CD4-positive, alpha-beta memory T cell (primary cell): ENCODE measurements at places on chromosomes 4 and X.
A peak's percentile ranks its signal among the peaks of the same experiment; 100 is the strongest.

DNA sequence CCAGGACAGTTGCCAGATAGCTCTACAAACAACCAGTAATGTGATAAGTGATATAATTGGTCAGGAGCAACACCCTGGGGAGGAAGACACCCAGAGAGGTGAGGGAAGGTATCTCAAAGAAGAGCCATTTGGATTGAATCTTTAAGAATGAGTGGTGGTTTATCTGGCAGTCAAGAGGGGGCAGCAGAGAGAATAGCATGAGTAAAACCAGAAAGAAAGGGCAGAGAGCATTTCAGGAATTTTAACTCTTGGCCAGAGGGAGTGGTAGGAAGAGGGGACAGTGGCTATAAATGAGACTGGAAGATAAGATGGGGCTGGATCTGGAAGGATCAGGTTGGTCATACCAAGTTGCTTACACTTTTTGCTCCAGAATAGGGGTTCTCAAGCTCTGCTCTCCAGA lies 5.9 kb upstream of the SEPTIN6 start:
- no peak for DNase-seq

- DNase-seq = no peak
Measured at GRCh38 chr4:122744229-122744628, 11.7 kb downstream of the BBS12 start.

- DNase-seq = peak; percentile 43
Measured at GRCh38 chr4:82989575-82990429, 20.8 kb downstream of the LIN54 start.

DNA sequence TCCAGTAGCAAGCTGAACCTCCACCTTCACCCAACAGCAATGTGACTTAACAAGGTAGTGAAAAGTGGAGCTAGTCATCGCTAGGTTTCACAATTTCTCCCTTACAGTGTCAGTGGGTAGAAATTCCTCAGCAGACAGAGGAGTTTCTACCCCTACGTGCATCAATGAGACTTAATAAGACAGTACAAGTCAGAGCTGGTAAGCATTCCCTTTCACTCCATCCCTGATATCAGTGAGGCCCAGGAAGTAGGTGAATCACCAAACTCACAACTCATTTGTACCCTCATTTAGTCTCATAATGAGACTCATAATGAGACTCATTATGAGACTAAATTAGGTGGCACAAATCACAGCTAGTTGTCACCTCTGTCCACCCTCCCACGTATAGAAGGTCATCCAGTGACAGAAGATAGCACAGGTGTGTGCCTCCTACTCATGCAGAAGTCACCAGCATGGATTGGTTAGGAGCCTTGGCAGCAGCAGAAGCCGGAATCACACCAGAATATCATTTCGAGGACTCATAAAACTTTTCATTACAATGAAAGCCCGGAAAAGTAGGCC lies 50.8 kb upstream of the NUDT10 start:
- DNase-seq = no peak

- no peak for DNase-seq
Measured at GRCh38 chr4:77354550-77354949, 197.5 kb downstream of the CCNG2 start.

GRCh38 chr4:148333265-148333664 lies 108.9 kb downstream of the NR3C2 start:
- DNase-seq = no peak

DNA sequence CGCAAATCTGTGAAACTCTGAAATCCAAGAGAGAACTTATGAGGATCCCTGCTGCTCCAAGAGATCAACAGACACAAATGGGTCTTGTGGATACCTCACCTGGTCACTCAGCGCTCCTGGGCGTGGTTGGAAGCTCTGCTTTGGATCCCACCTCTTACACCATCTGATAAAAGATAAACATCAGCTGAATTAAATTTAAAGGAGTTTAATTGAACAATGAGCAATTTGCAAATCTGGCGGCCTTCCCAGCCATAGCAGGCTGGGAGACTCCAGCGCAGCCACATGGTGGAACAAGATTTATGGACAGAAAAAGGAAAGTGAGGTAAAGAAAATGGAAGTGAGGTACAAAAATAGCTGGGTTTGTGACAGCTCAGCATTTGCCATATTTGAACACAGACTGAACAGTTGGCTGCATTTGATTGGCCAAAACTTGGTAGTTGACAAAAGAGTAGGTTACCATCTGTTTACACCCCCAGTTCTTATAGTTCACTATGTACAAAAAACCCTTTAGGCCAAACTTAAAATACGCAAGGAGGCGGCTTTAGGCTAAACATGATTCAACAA lies 437.3 kb upstream of the NDST3 start:
- DNase-seq = no peak

DNA sequence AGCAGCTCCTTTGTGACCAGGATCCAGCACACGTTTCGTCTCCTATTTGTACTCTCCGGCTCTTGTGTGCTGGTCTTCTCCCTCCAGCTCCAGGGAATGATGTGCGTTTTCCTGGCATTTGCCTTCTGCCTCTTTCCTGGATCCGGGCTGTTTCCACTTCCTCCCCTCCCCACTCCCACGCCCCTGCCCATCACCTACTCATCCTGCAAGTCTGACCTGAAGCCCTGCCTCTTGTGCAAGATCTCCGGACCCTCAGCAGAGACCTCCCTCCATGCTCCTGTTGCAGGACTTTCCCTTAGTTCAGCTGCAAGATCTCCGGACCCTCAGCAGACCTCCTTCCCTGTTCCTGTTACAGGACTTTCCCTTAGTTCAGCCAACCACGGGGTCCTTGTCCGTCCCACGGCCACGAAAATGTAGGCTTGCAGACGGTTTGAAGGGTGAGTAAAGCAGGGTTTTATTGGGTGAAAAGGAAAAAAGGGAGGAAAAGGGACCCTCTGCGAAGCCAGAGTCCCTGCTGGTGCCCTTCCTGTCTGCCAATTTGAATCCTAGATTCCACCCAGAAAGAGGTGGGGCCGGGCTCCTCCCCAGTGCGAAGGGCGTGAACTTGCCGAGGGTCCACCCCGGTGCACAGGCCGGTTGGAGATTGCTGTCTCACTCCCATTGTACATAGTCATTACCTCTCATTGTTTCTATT lies 74.4 kb upstream of the IRF2 start:
- no peak for DNase-seq

DNA sequence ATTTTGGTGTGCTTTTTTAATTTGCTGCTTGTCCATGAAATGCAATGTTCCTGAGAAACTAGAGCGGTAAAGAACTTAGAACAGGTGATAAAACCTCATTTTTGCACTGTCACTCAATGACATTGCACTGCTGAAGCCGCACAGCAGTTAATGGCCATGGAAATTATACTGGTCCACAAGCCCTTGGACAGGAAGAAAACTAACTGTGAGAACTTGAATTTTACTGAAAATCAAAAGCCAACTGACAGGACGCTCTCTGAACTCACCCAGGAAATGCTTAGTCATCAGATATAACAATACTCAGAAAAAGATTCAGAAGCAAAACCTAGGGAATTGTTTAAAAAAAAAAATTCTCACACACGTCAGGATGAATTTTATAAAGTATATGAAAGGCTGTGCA lies 246.4 kb upstream of the SLC7A11 start:
- no peak for DNase-seq

GRCh38 chr4:128287141-128287870 lies at the start of gene PGRMC2:
Gene PGRMC2 (minus strand): TSS chr4:128287813. CDS start chr4:128287790, 23 bp downstream.
- no peak for DNase-seq

GRCh38 chr4:7842384-7843279 lies 97.0 kb downstream of the AFAP1 start:
- DNase-seq = no peak

- DNase-seq = no peak
Measured at GRCh38 chrX:118286066-118286762, 59.7 kb upstream of the WDR44 start.

- DNase-seq = no peak
Measured at GRCh38 chrX:118745570-118745969, 18.2 kb downstream of the IL13RA1 start.

- DNase-seq = peak; percentile 53
Measured at GRCh38 chrX:24647257-24648058, at the start of gene PCYT1B. Gene PCYT1B (minus strand): TSS chrX:24647347. CDS start chrX:24647105, 242 bp downstream.

DNA sequence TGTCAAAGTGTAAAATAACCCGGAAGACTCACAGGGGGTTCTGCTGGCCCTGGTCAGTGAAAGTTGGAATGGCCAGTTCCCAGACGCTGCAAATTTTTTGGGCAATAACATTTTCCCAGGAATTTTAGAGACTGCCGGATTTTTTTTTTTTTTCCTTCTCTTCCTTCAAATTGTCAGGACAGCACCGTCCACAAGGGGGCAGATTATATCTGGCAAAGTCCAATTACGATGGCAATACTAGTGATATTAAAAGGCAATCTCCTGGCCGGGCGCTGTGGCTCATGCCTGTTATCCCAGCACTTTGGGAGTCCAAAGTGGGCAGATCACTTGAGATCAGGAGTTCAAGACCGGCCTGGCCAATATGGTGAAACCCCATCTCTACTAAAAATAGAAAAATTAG lies 20.5 kb downstream of the SLC25A5 start:
- DNase-seq = peak; percentile 34

DNA sequence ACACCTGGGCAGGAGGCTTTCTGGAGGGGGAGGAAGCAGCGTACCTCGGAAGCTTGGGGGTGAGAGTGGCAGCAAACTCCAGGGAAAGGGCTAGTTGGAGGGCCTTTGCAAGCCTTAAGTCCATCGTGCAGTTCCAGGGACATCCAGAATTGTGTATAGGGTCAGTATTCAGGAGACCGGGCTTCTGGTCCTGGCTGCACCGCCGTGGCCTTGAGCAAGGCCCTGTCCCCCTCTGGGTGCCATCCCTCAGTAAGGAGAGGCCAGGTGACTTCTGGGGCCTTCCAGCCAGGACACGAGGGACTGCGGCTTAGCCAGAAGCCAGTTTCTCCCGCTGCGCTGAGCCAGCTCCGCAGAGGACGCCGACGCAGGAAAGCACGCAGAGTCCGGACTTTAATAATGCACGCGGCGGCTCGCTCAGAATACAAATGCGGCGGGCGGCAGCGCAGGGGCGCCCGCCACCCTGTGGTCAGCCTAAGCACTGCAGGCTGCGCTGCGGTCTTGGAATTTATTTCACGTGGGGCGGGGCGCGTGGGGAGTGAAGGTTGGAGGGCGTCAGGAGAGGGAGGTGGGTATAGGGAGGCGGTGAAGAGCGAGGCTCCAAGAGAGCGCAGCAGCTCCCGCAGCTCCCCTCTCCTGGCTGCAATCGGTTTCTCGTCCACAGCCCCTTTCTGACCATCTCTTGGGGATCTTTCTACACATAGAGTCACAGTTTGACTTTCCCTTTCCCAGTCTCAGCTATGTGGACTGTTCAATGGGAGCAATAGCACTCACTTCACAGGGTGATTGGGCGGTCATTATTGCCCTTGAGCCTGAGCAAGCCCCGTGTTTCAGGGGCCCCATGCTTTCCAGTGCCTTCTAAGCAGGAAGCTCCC lies 94.1 kb upstream of the GPR50 start:
- DNase-seq = peak; percentile 39

DNA sequence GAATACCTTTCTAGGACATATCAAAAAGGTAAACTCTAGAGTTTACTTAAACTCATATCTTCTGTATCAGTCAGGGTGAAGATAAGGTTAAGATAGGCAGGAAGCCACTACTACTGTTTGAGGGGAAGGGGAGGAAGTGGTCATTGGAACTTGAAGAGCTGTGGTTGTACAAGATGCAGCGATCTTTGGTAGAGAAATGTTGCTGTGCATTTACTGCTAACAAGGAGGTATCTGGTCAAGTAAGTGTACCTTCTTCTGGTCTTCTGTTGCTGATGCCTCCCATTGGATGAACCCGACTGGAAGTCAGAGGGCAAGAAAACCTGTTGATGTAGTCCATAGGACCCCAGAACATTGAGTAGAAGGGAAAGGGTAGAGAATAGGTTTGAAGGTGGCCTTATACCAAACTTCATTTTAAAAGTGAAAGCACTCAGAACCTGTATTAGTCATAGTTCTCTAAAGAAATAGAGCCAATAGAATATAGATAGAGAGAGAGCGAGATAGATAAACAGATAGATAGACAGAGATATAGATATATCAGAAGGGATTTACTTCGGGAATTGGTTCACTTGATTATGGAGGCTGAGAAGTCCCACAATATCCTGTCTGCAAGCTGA lies 47.9 kb upstream of the TSPAN5 start:
- peak; percentile 72 for DNase-seq

DNA sequence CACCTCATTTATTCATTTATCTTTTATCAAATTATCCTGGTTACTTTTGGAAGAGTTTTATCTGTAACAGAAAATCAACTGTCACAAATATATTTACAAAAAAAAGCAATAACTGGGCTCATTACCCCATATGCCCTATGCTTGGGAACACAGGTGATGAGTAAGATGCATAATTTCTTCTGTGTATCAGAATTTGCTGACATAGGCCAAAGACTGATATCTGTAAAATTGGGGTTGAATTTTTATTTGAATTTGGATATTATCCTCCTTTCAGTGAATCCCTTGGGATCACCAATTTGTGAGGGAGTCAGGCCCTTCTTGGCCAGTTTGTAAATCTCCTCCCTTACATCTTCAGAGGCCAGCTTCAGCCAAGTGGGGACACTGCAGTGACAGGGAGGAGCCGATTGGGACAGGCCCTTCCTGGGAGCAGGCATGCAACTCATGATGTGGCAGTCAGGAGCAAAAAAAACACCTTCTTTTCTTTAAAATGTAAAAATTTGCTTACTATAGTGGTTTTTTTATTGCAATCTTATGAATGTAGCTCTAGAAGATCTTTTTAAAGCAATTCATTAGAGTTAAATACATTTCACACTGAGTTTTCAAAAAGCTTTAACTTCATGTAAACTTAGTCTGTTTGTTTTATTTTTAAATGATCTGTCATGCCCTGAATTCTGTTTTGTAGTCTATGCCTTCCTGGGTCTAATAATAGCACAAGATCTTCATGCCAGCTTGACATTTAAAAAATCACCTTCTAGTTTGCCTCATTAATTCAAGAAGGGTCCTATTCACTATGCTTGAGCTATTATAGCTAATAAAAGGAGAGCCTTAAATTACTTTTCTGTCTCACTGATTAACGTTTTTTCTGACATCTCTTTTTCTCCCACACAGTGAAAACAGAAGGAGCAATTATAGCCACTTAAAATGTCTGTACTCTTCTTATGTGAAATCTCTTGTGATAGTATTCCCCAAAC lies 136.6 kb upstream of the SPRY1 start:
- no peak for DNase-seq

GRCh38 chrX:129731228-129731627 lies 7.6 kb upstream of the XPNPEP2 start:
- DNase-seq = no peak
